ENCODE measurements at places on chromosomes 6 and 20.

DNA sequence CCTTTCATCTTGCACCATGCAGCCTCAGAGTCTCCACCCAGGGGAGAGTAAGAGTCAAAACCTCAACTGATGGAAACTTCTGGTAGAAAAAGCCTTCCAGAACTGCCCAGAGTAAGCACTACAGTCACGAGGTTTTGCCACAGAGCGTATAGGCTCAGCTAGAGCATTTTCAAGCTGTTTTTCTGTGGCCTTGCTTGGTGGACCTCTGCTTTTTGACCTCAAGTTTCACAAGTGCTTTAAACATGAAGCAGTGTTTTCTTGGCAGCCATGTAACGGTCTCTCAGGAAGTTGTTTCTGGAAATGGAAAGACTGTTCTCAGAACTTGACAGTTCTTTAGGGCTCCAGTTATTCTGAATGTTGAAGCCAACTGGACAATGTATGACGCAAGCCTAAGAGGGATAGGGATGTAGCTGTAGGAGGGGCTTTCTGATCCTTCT is 146.5 kb downstream of the ZDHHC14 start:
- no peak for DNase-seq

GRCh38 chr20:64160118-64160517 is 4.1 kb upstream of the MYT1 start:
- DNase-seq, result no peak

- no peak for DNase-seq
Observed at GRCh38 chr6:119379809-119380208, 30.2 kb upstream of the MAN1A1 start.

GRCh38 chr20:3340443-3340842 is 67.0 kb downstream of the DNAAF9 start:
- DNase-seq, result no peak

GRCh38 chr20:51319522-51319921 is 223.0 kb downstream of the NFATC2 start:
- DNase-seq, result no peak

DNA sequence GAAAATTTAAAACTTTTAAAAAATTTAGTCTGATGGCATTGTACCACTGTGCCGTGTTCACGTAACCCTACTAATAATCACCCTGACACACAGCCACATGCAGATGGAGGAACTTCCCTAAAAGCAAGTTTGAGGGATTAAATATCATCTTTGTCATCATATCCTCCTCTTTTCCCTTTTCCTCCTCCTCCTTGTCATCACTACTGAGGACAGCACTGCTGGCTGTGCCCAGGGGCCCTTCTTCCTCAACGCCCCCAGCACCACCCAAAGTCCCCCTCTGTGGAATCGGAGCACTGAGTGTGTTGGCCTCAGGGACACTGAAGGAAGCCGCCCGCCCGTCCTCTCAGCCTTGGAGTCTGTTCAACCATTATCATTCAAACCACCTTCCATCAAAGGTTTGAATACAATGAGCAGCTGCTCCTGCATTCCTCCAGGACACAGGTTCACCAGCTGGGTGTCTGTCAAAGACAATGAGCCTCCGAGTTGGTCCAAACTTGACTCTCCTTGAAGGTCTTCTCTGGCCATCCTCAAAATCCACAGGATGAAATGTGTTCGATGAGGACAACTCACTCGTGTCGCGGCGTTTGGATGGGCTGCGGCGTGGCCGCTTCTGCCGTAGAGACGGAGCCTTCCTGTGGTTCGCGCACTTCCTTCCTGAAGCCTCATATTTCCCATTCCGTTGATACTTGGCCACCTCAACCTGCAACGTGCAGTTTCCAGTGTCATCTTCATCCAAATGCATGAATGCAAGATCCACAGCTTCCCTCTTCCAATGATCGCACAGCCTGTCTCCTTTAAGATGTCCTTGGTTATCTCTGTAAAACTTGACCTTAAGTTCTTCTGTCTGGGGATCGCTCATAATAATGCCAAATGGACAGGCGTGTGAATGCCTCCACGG is 23.3 kb downstream of the NQO2 start:
- peak; percentile 35 for DNase-seq

- no peak for DNase-seq
Observed at GRCh38 chr6:70479236-70479635, 65.9 kb downstream of the FAM135A start.

GRCh38 chr6:18022398-18023231 is 35.2 kb upstream of the KIF13A start:
- no peak for DNase-seq

DNA sequence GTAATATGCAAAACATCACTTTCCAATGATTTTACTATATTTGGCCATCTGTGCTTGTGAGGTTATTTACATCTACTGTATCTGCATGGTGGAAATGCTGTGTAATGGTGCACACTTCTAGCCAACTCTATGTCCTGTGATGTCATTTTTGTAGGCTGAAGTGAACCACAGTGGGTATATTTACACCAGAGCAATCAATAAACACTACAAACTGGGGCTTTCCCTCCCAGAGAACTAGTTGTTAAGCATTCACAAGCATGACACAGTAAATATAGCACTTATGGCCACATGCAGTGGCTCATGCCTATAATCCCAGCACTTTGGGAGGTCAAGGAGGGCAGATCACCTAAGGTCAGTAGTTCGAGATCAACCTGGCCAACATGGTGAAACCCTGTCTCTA is 4.9 kb downstream of the SLC22A2 start:
- no peak for DNase-seq

GRCh38 chr20:39282619-39283092 is 320.5 kb downstream of the DHX35 start:
- DNase-seq, result no peak

GRCh38 chr6:48606618-48607017 is 495.6 kb upstream of the PTCHD4 start:
- DNase-seq, result no peak

- DNase-seq, result no peak
Observed at GRCh38 chr20:35387334-35387733, 24.4 kb downstream of the UQCC1 start.

DNA sequence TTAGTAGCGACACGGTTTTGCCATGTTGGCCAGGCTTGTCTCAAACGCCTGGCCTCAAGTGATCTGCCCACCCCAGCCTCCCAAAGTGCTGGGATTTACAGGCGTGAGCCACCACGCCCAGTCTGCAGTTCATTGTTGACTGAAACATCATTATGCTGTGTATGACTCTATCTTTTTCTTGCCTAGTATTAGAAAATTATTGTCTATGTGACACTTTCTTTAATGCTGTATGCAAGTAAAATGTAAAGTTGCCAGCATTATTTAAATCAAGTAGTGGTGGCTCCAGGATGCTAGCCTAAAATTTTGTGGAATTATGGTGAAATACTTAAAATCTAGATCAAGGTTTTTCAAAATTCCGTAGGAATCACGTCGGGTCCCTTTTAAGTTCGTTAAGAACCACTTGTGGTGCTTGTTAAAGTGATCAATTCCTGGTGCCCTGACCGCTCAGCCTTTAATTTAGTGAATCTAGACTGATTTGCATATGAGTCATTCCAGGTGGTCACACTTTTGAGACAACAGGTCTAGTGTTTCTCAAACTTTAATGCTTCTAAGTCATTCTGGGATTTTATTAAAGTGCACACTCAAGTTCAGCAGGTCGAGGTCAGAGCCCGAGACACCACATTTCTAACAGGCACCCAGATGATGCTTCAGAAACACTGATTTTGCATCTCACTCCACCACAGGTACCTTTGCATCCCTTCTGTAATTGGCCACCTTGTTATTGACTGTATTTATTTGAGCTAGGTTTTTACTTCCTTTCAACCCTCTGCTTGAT is 132.6 kb upstream of the MTHFD1L start:
- DNase-seq, result no peak
